ENCODE measurements at places on chromosomes 12 and 14.

GRCh38 chr14:22932146-22932545 is 3.0 kb upstream of the PRMT5 start:
- no peak for DNase-seq

DNA sequence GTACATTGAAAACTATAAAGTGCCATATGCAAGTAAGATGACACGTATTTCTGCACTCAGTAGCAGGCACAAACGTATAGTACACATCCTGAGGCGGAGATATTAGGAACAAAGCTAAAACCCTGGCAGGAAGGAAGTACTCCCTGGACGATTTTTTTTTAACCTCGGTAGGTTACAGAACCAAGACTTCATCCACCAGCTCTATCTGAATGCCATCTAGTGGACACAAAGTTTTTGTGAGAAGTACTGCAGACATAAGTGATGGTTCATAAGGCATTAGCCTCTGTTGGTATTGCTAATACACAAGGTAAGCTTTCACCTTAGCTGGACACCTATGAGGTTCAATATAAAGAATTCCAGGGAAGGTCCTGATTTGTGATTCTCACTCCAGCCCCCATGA is 83.0 kb upstream of the CCDC196 start:
- DNase-seq, result no peak

GRCh38 chr14:99478128-99478527 is 2.5 kb downstream of the SETD3 start:
- DNase-seq, result no peak

DNA sequence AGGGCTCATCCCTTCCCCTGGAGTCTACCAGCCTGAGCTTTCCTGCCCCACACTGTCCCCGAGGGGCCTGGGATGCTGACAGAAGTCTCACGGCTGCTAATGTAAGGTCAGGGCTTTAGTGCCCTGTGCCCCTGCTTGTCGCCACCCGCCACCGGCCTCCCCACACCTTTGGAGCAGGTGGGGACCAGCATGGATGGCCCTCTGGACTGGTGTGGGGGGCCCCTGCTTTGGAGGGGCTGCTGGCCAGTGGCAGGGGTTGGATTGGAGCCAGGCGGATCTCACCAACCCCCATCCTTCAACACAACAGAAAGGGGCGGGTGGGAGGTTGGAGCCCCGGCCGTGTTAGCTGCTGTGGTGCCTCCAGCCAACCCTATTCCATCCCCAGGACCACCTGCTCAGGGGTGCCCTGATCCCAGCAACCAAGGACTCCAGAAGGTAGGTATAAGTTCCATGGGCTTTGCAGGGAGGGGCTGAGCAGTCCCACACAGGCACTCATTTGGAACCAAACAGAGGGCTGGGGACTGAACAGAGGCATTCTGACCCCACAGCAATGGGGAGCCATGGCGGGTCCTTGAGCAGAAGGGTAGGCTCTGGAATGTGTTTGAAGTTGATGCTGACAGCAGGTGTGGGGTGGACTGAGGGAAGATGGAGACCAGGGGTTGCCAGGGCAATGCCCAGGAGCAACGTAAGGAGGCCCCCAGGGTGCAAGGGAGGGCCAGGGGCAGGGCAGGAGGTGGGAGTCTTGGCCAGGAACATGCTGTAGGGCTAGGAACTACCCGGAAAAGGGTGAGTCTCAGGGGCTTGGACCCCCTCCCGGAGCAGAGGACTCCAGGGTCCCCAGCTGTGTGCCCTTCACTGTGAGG is 145.1 kb upstream of the C14orf180 start:
- DNase-seq, result no peak

DNA sequence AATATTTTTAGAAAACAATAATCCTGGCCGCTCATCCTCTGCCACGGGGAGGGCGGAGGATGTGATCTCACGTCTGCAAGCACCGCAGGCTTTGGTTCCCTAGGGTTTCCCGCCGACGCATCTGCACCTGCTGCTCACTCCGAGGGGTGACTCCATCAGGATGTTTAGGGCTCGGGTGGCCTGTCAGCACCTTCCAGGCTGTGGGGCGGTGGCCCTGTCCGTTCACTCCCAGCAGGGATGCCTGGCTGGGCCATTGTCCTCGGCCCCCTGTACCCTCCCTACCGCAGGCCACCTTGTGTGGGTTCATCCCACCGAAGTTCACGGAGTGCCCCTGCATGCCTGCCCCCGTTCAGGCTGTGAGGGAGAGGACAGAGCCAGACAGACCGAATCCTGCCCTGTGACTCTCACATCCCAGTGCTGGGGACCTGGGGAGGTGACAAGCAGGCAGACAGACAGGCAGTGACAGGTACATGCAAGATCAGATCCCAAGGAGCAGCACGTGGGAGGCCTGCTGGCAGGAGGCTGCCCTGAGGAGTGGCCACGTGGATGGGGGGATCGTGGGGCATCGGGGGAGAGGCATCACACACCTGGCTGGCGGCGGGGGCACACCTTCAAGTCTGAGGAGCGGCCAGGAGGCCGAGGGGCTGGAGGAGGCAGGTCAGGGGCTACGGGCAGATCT is 112.6 kb downstream of the ADGRD1 start:
- no peak for DNase-seq

DNA sequence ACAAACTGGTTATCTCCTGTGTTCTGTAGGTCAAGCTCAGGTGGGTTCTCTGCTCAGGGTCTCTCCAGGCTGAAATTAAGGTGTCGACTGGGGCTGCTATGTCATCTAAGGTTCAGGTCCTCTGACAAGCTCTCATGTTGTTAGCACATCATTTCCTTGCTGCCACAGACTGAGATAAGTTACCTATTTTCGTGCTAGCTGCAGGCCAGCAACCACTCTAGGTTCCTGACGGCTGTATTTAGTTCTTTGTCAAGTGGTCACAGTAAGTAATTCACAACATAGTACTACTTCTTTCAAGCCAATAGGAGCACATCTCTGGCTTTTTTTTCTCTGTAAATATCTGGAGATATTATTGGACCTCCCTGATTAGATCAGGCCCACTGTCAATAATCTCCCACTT is 169.3 kb upstream of the CAND1 start:
- DNase-seq, result no peak

DNA sequence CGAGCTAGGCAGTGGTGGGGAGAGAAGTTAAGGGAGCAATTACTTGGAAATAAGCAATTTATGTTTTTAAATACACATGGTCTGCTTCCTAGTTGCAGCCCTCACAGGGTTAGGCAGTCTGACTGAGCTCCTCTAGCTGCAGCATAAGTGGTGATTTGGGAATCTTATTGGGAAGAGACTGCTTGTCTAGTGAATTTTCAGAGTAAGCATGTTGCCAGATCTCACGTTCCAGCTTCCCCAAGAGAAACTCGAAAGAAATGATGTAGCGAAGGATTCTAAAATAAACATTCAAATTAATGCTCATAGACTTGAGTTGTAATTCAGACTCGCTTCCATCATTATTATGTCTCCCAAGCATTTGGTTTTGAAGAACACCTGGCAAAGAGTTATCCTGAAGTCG is 440.2 kb downstream of the ATP23 start:
- DNase-seq, result no peak

GRCh38 chr12:124389138-124389724 is 94.3 kb downstream of the RFLNA start:
- peak; percentile 78 for DNase-seq

DNA sequence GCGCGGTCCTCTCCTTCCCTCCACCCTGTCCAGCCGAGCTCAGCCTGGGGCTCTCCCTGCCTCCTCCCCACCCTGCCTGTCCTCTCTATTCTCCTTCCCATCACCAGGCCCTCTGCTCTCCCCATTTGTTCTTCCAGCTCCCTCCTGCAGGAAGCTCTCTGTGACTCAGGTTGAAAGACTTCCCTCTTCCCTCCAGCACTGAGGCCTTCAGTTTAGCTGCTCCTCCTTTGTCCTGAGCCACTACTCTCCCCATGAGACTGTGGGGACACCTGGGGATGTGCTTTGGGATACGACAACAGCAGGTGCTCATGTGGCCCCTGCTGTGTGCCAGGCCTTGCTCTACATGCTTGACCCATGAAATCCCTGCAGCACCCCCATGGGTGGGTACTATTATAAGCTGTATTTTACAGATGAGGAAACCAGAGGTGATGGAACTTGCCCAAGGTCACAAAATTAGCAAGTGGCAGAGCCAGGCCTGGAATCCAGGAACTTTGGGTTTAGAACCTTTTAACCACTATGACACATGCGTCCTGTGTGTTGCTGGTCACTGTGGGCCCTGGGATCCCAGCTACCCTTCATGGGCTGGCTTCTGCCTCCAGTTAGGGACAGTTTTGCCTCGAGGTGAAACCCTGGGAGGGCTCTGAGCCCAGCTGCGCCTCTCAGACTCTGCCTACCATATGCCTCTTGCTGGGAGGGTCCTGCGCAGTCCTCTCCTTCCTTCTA is 5.5 kb downstream of the KRT80 start:
- no peak for DNase-seq

DNA sequence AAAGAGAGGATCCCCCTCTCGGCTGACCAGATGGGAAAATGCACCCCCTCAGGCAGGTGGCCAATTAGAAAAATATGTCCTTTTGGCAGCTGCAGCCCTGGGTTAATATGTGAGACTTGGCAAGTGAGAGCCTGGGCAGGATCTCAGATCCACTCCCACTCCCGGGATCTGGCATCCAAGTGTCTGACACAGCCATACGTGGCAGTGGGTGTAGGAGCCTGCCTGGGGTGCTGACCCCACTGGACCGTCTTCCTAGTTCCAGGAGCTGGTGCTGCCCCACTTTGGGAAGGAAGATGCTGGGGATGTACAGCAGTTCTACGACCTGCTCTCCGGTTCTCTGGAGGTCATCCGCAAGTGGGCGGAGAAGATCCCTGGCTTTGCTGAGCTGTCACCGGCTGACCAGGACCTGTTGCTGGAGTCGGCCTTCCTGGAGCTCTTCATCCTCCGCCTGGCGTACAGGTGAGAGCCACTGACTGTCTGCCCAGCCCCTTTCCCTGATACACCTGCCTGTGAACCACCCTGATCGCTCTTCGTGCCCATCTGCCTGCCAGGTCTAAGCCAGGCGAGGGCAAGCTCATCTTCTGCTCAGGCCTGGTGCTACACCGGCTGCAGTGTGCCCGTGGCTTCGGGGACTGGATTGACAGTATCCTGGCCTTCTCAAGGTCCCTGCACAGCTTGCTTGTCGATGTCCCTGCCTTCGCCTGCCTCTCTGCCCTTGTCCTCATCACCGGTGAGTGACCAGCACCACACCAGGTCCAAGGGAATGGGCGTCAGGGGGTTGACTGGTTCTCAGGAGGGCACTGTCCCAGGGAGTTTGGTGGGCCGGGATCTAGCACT is 5.8 kb downstream of the NR4A1 start:
- no peak for DNase-seq

- no peak for DNase-seq
Observed at GRCh38 chr12:23221926-23222325, 597.0 kb downstream of the ETNK1 start.

DNA sequence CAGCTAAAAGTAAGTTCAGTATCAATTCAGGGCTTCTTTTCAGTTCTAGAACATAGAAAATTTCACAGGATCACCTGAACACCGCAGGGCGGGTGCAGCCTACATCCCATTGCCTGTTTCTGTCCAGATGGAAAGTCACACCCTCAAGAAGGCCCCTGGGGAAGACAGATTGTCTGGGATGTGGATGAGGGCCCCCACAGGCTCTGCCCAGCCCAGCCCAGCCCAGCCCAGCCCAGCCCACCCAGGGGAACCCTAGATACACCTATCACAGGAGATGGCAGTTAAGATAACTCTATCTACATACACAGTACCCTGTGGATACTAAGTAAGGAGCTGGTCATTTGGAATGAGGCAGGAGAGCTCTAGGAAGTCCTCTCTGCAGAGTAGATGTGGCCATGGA is 68.4 kb downstream of the DPF3 start:
- no peak for DNase-seq

GRCh38 chr12:100020370-100020769 is 35.6 kb upstream of the ANKS1B start:
- no peak for DNase-seq

- no peak for DNase-seq
Observed at GRCh38 chr14:104431351-104431928, 148.1 kb upstream of the C14orf180 start.

DNA sequence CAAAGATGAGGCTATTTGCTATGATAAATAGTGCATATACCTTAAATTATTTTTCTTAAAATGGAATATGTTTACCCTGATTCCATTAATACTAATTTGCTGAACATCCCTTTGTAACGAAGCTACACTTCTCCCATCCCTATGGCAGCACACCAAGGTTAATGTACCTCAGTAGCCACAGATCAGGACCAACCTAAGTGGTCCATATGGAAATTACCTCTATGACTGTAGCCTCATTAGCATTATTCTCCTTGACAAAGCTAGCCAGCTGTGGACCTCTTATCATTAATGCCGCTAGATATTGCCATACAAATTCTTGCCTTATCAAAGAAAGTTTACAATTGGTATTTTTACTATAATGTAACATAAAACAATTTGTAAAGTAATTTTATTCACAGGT is 76.9 kb upstream of the GARIN2 start:
- no peak for DNase-seq

DNA sequence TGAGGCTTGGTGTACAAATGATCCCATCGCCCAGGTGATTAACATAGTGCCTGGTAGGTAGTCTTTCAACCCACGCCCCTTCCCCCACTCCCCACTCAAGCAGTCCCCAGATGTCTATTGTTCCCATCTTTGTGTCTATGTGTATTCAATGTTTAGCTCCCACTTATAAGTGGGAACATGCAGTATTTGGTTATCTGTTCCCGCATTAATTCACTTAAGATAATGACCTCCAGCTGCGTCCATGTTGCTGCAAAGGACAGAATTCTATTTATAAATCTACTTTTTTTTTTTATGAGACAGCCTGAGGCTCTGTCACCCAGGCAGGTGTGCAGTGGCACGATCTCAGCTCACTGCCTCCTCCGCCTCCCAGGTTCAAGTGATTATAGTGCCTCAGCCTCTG is 15.7 kb downstream of the SPX start:
- DNase-seq, result no peak

GRCh38 chr12:114185036-114185435 is 218.9 kb upstream of the RBM19 start:
- no peak for DNase-seq

DNA sequence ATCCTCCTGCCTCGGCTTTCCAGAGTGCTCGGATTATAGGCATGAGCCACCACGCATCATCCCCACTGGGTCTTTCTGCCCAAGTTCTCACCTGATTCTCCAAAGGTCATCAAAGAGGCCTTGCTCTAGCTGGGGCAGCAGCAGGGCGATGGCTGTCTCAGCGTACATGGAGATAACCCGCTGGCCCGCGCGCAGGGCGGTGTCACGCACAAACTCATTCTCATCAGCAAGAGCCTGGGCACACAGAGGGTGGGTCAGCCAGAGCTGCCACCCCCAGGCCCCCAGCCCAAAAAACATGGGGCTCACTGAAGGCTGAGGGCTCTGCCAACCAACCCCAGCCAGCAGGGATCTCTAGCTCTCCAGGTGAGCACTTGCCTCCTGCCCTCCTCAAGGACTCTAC is 27.7 kb upstream of the RAB35 start:
- DNase-seq, result no peak

- no peak for DNase-seq
Observed at GRCh38 chr14:54471641-54472040, 17.1 kb downstream of the GMFB start.

GRCh38 chr14:97838986-97839385 is 1041.8 kb downstream of the VRK1 start:
- DNase-seq, result no peak

GRCh38 chr12:112179341-112179740 is 54.0 kb downstream of the TRAFD1 start:
- DNase-seq, result no peak

GRCh38 chr12:116982791-116983411 is 72.2 kb downstream of the FBXW8 start:
- DNase-seq, result no peak

- no peak for DNase-seq
Observed at GRCh38 chr14:85333313-85333712, 196.6 kb upstream of the FLRT2 start.

- DNase-seq, result no peak
Observed at GRCh38 chr12:64633940-64634337, 23.6 kb downstream of the RASSF3 start.
